Neural crest cell (in vitro differentiated cells): ENCODE measurements at places on chromosomes 1 and 21.

DNA sequence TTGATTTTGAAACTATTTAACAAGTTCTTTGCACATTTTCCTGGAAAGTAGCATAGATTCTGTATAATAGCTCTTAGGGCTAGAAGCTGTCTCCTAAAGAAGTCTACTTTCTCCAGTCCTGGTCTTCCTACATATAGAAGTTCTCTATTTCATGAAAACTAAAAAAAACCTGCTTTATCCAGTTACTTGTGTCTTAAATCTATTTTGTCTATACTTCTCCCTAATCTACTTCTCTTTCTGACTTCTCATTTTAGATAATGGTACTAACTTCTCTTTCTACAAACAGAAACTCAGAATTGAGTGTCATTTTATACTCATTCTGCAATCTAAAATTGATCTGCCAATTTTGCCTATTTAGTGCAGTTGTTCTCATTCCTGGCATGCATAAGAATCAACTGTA is 28.7 kb downstream of the PDE4B start:
- no peaks in the 10 kb centered on the region for H3K36me3 ChIP-seq
- no peak overlapping the region for H3K27ac ChIP-seq
- H3K27me3 ChIP-seq = peaks cover under 1% of the 10 kb centered on the region
- no peak overlapping the region for H3K4me3 ChIP-seq

GRCh38 chr1:205071801-205072200 is 12.5 kb downstream of the TMEM81 start:
- H3K27ac ChIP-seq = no peak overlapping the region
- no peak for DNase-seq
- no peak overlapping the region for H3K4me3 ChIP-seq
- H3K27me3 ChIP-seq = no peaks in the 10 kb centered on the region

- H3K27ac ChIP-seq = no peak overlapping the region
- H3K36me3 ChIP-seq = no peaks in the 10 kb centered on the region
- peaks cover 77% of the 10 kb centered on the region for H3K27me3 ChIP-seq
- H3K4me3 ChIP-seq = no peak overlapping the region
- DNase-seq = peak; percentile 51
Observed at GRCh38 chr1:107135463-107135862, 5.4 kb upstream of the NTNG1 start.

DNA sequence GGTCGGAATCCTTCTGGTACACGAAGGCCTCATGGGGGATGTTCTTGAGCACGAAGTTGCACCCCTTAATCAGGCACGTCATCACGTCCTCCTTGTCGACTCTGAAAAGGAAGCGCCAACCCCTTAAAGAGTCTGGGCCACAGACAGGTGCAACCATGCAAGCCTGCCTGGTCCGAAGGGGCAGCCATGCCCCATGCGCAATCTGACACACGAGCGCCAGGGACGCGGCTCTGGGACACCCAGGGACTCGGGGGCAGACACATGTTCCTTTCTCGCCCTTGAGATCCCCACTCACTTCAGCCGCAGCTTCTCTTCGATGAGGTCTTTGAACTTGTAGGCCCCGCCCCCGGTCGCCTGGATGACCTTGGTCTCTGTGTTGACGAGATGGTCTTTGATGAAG is 5.6 kb downstream of the PANK4 start:
- H3K4me1 ChIP-seq = peaks cover 18% of the 10 kb centered on the region
- no peak overlapping the region for H3K4me3 ChIP-seq
- H3K36me3 ChIP-seq = no peaks in the 10 kb centered on the region
- no peaks in the 10 kb centered on the region for H3K27me3 ChIP-seq
- H3K27ac ChIP-seq = no peak overlapping the region
- no peak for DNase-seq

DNA sequence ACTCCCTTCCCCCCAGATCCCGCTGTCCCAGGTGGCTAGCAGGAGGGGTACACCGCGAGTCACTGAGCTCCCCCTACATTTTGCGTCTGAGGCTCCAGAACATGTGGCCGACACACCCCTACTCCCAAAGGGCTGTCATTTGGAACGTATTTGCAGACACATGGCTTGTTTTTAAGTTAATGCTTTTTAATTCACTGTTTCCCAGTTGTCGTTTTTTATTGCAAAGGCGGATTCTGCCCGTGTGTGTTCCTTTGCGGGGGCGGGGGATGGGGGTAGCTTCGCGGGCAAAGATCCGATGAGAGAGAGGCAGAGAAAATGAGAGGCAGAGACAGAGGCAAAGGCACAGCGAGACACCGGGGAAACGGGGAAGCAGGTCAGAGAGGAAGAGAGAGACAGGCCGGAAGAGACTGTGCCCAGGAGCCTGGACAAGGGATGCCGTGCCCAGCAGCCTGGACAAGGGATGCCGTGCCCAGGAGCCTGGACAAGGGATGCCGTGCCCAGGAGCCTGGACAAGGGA is 270.2 kb downstream of the FOXD2 start:
- peak overlapping the region; percentile 76 for H3K4me3 ChIP-seq
- H3K27ac ChIP-seq = no peak overlapping the region
- H3K4me1 ChIP-seq = peaks cover 40% of the 10 kb centered on the region
- H3K27me3 ChIP-seq = peaks cover 95% of the 10 kb centered on the region
- DNase-seq = no peak

- H3K27me3 ChIP-seq = no peaks in the 10 kb centered on the region
- H3K4me1 ChIP-seq = peaks cover 3% of the 10 kb centered on the region
- H3K36me3 ChIP-seq = no peaks in the 10 kb centered on the region
- no peak overlapping the region for H3K27ac ChIP-seq
Observed at GRCh38 chr1:17067069-17067426, 13.2 kb upstream of the SDHB start.

- no peak overlapping the region for H3K27ac ChIP-seq
- DNase-seq = no peak
- no peak overlapping the region for H3K4me3 ChIP-seq
- H3K36me3 ChIP-seq = no peaks in the 10 kb centered on the region
Observed at GRCh38 chr1:3013371-3014049, 7.8 kb upstream of the ACTRT2 start.

- peaks cover 6% of the 10 kb centered on the region for H3K4me1 ChIP-seq
- no peak for DNase-seq
- H3K4me3 ChIP-seq = no peak overlapping the region
- H3K27ac ChIP-seq = no peak overlapping the region
Observed at GRCh38 chr1:223256034-223256433, 107.9 kb downstream of the SUSD4 start.

GRCh38 chr1:241899210-241899609 is 51.2 kb downstream of the EXO1 start:
- no peak for DNase-seq
- H3K36me3 ChIP-seq = no peaks in the 10 kb centered on the region
- no peaks in the 10 kb centered on the region for H3K27me3 ChIP-seq

DNA sequence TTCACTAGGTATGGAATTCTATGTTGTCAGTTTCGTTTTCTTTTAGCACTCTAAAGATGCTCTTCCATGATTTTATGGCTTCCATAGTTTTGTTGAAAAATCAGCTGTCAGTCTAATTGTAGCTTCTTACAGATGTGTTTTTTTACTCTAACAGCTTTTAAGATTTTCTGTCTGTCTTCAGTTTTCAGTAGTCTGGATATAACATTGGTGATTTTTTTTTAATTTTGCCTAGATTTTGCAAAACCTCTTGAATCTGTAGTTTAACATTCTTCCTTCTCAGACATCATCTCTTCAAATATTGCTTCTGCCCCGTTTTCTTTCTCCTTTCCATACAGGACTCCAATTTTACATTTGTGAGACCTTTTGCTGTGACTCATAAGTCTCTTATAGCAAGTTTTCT is 17.9 kb upstream of the DYRK1A start:
- no peak overlapping the region for H3K4me3 ChIP-seq
- no peak for DNase-seq
- H3K4me1 ChIP-seq = no peaks in the 10 kb centered on the region
- H3K27me3 ChIP-seq = no peaks in the 10 kb centered on the region
- no peak overlapping the region for H3K27ac ChIP-seq

GRCh38 chr1:28510970-28511440 is 5.2 kb downstream of the RCC1 start:
- peaks cover 52% of the 10 kb centered on the region for H3K27me3 ChIP-seq
- peak overlapping the region; percentile 83 for H3K27ac ChIP-seq
- H3K4me1 ChIP-seq = peaks cover 52% of the 10 kb centered on the region
- H3K36me3 ChIP-seq = peaks cover 58% of the 10 kb centered on the region
- no peak for DNase-seq

GRCh38 chr1:41648844-41649243 is 164.4 kb upstream of the EDN2 start:
- no peaks in the 10 kb centered on the region for H3K36me3 ChIP-seq
- H3K4me1 ChIP-seq = peaks cover 12% of the 10 kb centered on the region
- H3K4me3 ChIP-seq = no peak overlapping the region

- H3K4me1 ChIP-seq = no peaks in the 10 kb centered on the region
- H3K27ac ChIP-seq = no peak overlapping the region
- H3K36me3 ChIP-seq = peaks cover 10% of the 10 kb centered on the region
- H3K27me3 ChIP-seq = no peaks in the 10 kb centered on the region
- no peak overlapping the region for H3K4me3 ChIP-seq
Observed at GRCh38 chr1:172733815-172734214, 74.9 kb downstream of the FASLG start.

DNA sequence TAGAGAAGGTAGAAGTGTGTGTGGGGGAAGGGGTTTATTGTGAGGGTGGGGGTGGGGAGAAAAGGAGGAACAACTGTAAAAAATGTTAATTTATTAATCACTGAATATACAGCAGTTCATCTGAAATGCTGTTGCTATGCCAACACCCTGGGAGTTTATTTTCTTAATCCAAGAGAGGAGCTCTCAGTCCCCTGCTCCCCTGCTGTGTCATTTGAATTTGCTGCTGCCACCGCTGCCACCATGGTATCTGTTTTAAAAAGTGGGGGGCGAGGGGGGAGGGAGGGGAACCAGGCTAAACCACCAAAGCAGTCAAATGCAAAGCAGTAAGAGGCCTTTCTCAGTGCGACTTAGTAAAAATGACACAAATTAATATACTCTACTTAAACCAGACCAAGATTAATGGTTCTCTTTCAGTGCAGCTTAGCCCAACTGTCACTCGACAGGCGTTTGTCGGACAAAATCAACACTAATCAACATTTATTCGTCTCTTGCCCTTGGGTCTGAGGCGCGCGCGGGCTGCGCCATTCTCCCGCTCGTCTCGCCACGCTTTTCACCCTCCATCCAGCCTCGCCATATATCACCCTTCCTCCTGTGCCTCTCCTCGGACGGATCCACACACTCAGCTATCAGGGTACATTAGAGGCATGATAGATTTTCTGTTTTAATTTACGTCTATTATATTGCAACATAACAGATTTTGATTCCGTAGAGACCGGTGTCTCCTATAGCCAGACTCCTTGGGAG is 76.2 kb downstream of the PBX1 start:
- H3K4me3 ChIP-seq = peak overlapping the region; percentile 43
- DNase-seq = no peak
- no peaks in the 10 kb centered on the region for H3K27me3 ChIP-seq
- H3K36me3 ChIP-seq = peaks cover 6% of the 10 kb centered on the region
- peaks cover 71% of the 10 kb centered on the region for H3K4me1 ChIP-seq

- H3K36me3 ChIP-seq = no peaks in the 10 kb centered on the region
- H3K4me3 ChIP-seq = no peak overlapping the region
- DNase-seq = no peak
- H3K27me3 ChIP-seq = no peaks in the 10 kb centered on the region
- H3K4me1 ChIP-seq = peaks cover 39% of the 10 kb centered on the region
- H3K27ac ChIP-seq = no peak overlapping the region
Observed at GRCh38 chr1:25556791-25557476, 13.5 kb downstream of the LDLRAP1 start.

GRCh38 chr1:4931486-4931885 is 277.1 kb downstream of the AJAP1 start:
- H3K36me3 ChIP-seq = no peaks in the 10 kb centered on the region
- H3K4me3 ChIP-seq = no peak overlapping the region
- H3K27me3 ChIP-seq = no peaks in the 10 kb centered on the region

GRCh38 chr1:15500184-15501178 is 23.5 kb downstream of the CASP9 start:
- no peak for DNase-seq
- no peaks in the 10 kb centered on the region for H3K27me3 ChIP-seq
- H3K27ac ChIP-seq = no peak overlapping the region
- H3K4me1 ChIP-seq = no peaks in the 10 kb centered on the region
- no peak overlapping the region for H3K4me3 ChIP-seq

GRCh38 chr1:214946615-214947014 is 135.9 kb upstream of the KCNK2 start:
- H3K4me1 ChIP-seq = no peaks in the 10 kb centered on the region
- no peaks in the 10 kb centered on the region for H3K27me3 ChIP-seq

- H3K36me3 ChIP-seq = peaks cover 5% of the 10 kb centered on the region
- no peaks in the 10 kb centered on the region for H3K4me1 ChIP-seq
- H3K4me3 ChIP-seq = no peak overlapping the region
- no peak overlapping the region for H3K27ac ChIP-seq
- no peak for DNase-seq
Observed at GRCh38 chr1:2796890-2797740, 4.4 kb downstream of the TTC34 start.

DNA sequence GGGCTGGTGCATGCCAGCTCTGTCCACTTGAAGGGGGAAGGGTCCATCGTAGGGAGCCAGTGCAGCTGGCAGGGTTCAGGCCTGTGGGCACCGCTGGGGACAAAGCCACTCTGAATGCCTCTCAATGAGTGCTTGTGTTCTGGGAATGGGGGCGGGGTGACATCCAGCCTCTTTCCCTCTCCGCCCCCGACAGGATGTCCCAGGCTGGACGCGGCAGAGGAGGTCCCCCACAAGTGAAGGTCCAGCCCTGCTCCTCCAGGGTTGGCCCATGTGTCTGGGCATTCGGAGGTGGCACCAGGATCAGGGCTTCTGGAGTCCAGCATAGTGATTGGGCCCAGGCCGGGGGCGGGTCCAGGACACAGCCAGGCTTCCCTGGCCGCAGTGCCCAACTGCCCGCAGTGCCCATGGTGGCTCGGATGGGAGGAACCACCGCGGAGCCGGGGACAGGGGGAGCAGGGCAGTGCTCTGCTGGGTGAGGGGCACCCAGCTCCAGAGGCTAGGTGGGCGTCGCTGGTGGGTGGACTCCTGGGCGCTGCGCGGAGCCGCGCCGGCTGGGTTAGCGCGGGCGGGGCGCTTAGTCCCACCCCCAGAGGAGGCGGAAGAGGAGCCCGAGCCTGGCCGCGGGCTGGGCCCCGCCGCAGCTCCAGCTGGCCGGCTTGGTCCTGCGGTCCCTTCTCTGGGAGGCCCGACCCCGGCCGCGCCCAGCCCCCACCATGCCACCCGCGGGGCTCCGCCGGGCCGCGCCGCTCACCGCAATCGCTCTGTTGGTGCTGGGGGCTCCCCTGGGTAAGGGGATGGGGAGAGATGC is at the start of gene SHISA4:
Gene SHISA4 (plus strand): TSS at position 617 of the 808 bp plus-strand sequence. CDS start 97 bp downstream, at position 714.
- DNase-seq = peak; percentile 48
- peak within 1 kb of the TSS; percentile 87 for H3K27ac ChIP-seq
- peaks cover 12% of the 10 kb centered on the region for H3K27me3 ChIP-seq
- no peaks in the 10 kb centered on the region for H3K36me3 ChIP-seq
- peak within 1 kb of the TSS; percentile 88 for H3K4me3 ChIP-seq
- peaks cover 25% of the 10 kb centered on the region for H3K4me1 ChIP-seq

DNA sequence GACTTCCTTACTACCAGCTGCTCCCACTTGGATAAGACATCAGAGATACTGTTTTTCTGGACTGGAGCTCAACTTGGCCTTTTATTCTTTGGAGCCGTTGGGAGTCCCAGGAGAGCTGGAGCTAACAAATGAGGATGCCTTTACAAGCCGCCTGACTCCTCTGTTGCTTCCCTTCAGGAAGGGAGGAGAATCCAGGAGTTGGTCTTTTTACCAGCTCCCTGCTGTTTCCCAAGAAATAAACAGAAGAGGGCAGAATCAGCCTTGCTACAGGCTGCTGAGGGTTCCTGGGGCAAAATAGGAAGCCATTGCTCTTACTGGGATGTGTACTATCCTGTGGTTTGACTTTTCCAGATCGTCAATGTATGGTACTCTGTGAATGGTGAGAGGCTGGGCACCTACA is 1.5 kb downstream of the EIF3I start:
- no peak for DNase-seq
- H3K27ac ChIP-seq = no peak overlapping the region
- no peaks in the 10 kb centered on the region for H3K27me3 ChIP-seq
